CD4-positive, CD25-positive, alpha-beta regulatory T cell (primary cell): ENCODE measurements at places on chromosomes 12 and 14.
A peak's percentile ranks its signal among the peaks of the same experiment; 100 is the strongest.

- peaks cover 2% of the 10 kb centered on the region for H3K27me3 ChIP-seq
- no peak overlapping the region for H3K4me3 ChIP-seq
- H3K4me1 ChIP-seq = no peaks in the 10 kb centered on the region
- no peaks in the 10 kb centered on the region for H3K36me3 ChIP-seq
- H3K27ac ChIP-seq = no peak overlapping the region
These were observed 71.6 kb downstream of the FGD4 start for GRCh38 chr12:32470936-32471470.

- no peaks in the 10 kb centered on the region for H3K4me1 ChIP-seq
- DNase-seq = no peak
- H3K36me3 ChIP-seq = no peaks in the 10 kb centered on the region
- H3K27me3 ChIP-seq = no peaks in the 10 kb centered on the region
These were observed 54.9 kb upstream of the HIF1A start for GRCh38 chr14:61640158-61641136.

GRCh38 chr14:69152902-69153151 is at the start of gene DCAF5:
Gene DCAF5, minus strand, starts transcription at chr14:69153119. Its CDS starts 141 bp downstream, at chr14:69152978.
- H3K4me1 ChIP-seq = peaks cover 27% of the 10 kb centered on the region
- H3K27ac ChIP-seq = peak within 1 kb of the TSS; percentile 72
- H3K36me3 ChIP-seq = peaks cover 10% of the 10 kb centered on the region
- H3K27me3 ChIP-seq = no peaks in the 10 kb centered on the region
- peak within 1 kb of the TSS; percentile 84 for H3K4me3 ChIP-seq

- no peak for DNase-seq
- H3K27ac ChIP-seq = no peak overlapping the region
- no peaks in the 10 kb centered on the region for H3K36me3 ChIP-seq
- H3K4me1 ChIP-seq = no peaks in the 10 kb centered on the region
These were observed 957.1 kb downstream of the DIO2 start for GRCh38 chr14:79254069-79254775.

- no peak overlapping the region for H3K27ac ChIP-seq
- H3K4me3 ChIP-seq = no peak overlapping the region
- peaks cover 13% of the 10 kb centered on the region for H3K27me3 ChIP-seq
- DNase-seq = no peak
- H3K4me1 ChIP-seq = peaks cover 4% of the 10 kb centered on the region
- no peaks in the 10 kb centered on the region for H3K36me3 ChIP-seq
These were observed 117.7 kb upstream of the C14orf180 start for GRCh38 chr14:104461676-104462449.

GRCh38 chr12:59005193-59005955 is 85.1 kb upstream of the LRIG3 start:
- no peak overlapping the region for H3K4me3 ChIP-seq
- no peak overlapping the region for H3K27ac ChIP-seq
- H3K4me1 ChIP-seq = no peaks in the 10 kb centered on the region
- no peaks in the 10 kb centered on the region for H3K36me3 ChIP-seq
- no peaks in the 10 kb centered on the region for H3K27me3 ChIP-seq

GRCh38 chr12:95224202-95225170 is 6.9 kb downstream of the VEZT start:
- H3K4me1 ChIP-seq = no peaks in the 10 kb centered on the region
- no peak for DNase-seq
- H3K27ac ChIP-seq = no peak overlapping the region
- no peak overlapping the region for H3K4me3 ChIP-seq
- peaks cover 12% of the 10 kb centered on the region for H3K36me3 ChIP-seq

DNA sequence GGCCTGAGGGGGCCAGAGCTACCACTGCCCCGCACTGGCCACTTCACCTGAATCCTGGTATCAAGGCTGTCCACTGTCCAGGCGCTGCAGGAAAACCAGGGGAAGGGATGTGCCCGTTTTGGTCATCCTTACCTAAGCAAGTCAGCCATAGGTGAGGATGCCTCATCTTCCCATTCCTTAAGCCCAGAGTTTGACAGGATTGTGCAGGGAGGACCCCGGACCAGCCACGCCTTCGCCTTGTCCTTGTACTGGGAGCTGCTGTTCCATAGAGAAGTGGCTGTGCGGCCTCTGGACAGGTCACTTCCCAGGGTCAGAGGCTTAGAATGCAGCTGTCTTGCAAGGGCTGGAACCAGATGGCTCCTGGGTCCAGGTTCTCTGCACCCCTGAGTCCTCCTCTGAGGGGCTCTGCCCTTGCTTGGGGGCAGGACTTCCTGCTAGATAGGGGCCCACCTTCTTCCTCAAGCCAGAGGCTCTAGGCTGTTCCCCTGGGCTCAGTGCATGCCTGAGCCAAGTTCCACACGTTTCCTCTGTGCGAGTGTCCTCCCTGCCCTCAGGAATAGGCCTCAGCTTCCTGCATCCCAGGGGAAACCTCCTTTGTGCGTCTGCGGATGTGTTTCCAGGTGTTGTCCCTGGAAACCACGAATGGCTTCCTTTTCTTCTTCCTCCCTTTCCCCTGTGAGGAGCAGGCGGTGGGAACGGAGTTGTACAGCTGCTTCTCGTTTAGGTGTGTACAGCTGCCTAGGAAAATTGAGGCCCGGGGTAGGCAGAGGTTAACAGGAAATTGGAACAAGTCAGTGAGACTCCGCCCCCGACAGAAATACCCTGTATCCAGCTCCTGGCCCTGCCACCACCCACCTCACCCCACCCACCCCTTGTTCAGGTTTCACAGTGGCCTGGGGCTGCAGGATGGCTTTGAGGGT is 54.3 kb upstream of the RIN3 start:
- peaks cover 6% of the 10 kb centered on the region for H3K4me1 ChIP-seq
- DNase-seq = no peak
- no peak overlapping the region for H3K4me3 ChIP-seq
- no peaks in the 10 kb centered on the region for H3K36me3 ChIP-seq
- no peak overlapping the region for H3K27ac ChIP-seq

DNA sequence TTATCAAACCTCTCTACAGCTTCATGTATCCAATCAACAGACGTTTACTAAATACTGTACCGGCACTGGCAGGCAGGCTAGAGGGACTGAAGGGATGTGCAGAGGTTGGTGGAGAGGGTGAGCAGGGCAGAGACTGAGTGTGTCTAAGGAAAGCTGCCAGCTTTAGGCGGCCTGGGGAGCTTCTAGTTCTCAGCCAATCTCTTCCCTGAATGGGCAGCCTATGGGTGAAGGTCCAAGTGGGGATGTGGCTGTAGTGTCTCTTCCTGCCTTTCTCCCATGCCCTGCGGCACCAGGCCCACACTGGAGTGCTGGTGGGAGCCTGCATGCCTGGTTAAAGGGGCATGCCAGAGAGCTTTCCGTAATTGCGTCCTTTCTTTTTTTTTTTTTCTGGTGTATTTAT is 239.8 kb downstream of the CACNA1C start:
- no peaks in the 10 kb centered on the region for H3K36me3 ChIP-seq
- no peak for DNase-seq
- no peak overlapping the region for H3K27ac ChIP-seq
- H3K4me3 ChIP-seq = no peak overlapping the region
- no peaks in the 10 kb centered on the region for H3K27me3 ChIP-seq

DNA sequence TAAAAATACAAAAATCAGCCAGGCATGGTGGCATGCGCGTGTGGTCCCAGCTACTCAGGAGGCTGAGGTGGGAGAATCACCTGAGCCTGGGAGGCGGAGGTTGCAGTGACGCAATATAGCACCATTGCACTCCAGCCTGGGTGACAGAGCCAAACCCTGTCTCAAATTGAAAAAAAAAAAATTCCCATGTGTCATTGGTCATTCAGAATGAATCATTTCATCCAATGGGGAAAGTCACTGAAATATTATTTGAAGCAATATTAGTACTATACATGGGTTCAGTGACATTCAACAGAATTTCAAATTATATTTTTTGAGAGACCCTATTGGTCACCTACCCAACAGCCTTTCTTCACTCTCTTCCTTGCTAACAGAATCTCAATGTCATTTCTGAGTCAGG is 276.1 kb downstream of the ITPR2 start:
- no peak overlapping the region for H3K4me3 ChIP-seq
- H3K27me3 ChIP-seq = no peaks in the 10 kb centered on the region
- no peak for DNase-seq
- peaks cover 44% of the 10 kb centered on the region for H3K36me3 ChIP-seq
- H3K27ac ChIP-seq = no peak overlapping the region
- H3K4me1 ChIP-seq = no peaks in the 10 kb centered on the region

DNA sequence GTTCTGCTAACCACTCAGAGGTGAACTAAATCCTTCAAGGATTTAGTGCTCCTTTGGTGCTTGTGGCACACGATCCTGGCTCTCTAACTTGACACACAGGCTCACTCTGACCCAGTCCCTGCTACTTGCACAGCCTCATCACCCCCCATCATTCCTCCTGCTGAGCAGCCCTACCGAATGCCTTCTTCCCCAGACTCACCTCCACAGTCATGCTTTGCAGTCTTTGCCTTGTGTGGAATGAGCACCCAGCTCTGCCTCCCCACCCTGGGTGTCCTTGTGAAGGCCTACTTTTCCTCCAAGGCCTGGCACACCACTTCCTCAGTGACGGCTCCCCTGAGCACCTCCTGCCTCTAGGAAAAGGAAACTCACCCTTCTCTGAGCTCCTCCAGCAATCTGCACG is 7.9 kb upstream of the TINF2 start:
- H3K27ac ChIP-seq = no peak overlapping the region
- H3K4me1 ChIP-seq = peaks cover 13% of the 10 kb centered on the region
- no peaks in the 10 kb centered on the region for H3K27me3 ChIP-seq

DNA sequence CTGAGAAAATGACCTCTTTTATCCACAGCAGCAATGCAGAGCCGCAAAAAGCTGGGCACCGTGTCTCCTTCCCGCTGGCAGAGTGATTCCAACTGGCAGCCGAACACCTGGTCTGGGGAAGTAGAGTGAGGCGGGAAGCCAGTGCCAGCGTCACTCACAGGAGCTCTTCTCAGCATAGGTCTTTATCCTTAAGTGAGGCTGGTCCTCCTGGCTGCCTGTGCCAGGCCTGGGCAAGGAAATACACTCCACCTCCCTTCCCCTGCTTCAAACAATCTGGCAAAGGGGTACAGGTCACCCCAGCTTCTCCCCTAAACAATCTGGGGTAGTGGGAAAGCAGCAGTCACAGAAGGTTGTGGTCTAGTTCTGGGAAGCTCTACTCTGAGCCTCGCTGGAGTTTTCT is 4.8 kb downstream of the ARHGAP9 start:
- peaks cover 54% of the 10 kb centered on the region for H3K36me3 ChIP-seq
- no peak for DNase-seq
- peak overlapping the region; percentile 43 for H3K4me3 ChIP-seq
- peaks cover 80% of the 10 kb centered on the region for H3K4me1 ChIP-seq
- H3K27ac ChIP-seq = no peak overlapping the region

DNA sequence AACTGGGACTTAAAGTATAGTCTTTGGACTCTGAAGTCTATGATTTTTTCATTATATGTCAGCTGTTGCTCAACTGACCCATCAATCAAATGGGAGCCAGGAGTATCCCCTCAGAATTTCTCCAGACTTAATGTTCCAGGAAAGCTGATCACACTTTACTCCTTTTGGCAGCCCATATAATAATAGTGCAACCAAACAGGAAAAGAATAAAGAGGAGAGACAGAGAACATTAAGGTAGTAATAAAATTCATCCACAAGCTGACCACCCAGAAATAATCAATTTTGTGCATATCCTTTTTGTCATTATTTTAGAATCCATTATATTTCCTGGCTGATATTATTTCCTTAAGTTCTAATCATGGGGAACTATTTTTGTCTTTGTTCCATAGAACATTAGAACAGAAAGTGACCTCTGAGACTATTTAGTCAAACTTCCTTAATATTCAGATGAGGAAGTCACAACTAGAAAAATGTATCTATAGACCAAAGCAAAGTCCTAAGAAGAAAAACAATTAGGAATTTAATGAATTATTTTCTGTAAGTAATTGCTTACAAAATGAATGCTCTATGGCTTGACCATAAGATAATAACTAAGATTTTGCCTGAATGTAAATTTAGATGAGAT is 238.1 kb upstream of the SEL1L start:
- no peaks in the 10 kb centered on the region for H3K27me3 ChIP-seq
- no peak overlapping the region for H3K27ac ChIP-seq
- no peak overlapping the region for H3K4me3 ChIP-seq
- H3K36me3 ChIP-seq = no peaks in the 10 kb centered on the region

DNA sequence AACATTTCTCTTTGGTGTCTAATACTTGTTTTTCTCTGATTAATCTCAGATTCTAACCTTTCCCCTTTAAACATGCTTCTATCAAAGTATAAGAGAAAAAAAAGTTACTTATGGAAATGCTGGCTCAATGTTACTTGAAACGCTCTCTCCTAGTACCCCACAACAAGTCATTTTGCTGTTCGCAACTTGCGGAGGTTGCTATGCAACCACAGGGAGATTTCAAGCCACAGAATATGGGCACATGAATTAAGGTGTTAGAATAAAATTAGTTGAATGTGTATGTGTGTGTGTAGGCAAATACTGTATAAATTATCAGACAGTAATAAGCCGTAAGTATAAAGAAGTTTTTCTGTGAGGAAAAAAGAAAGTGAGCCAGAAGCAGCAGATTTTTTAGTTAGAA is 80.6 kb downstream of the CCDC59 start:
- H3K4me3 ChIP-seq = no peak overlapping the region
- no peak for DNase-seq
- no peaks in the 10 kb centered on the region for H3K27me3 ChIP-seq
- H3K36me3 ChIP-seq = no peaks in the 10 kb centered on the region
- H3K4me1 ChIP-seq = no peaks in the 10 kb centered on the region

GRCh38 chr14:82872494-82872893 is 1338.8 kb upstream of the SEL1L start:
- DNase-seq = no peak
- H3K4me1 ChIP-seq = no peaks in the 10 kb centered on the region
- no peak overlapping the region for H3K4me3 ChIP-seq
- no peaks in the 10 kb centered on the region for H3K36me3 ChIP-seq
- H3K27ac ChIP-seq = no peak overlapping the region

DNA sequence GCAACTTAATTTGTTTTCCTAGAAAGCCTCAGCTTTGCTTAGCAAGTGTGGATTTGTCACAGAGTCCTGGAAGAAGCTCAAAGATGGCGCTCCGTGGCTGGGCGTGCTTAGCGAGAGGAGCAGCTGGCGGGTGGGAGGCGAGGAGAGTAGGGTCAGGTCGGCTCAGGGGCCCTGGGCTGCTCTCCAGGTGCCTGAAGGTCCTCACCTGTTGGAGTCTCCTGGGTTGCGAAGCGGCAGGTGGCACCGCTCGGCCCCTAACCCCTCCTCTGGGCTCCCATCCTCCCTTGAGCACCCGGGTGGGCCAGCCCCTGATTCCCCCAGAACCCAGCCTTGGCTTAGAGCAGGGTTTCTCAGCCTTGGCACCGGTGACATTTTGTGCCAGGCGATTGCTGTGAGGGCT is 25.1 kb downstream of the LRTM2 start:
- H3K27me3 ChIP-seq = no peaks in the 10 kb centered on the region
- H3K27ac ChIP-seq = no peak overlapping the region
- no peaks in the 10 kb centered on the region for H3K36me3 ChIP-seq
- no peaks in the 10 kb centered on the region for H3K4me1 ChIP-seq

DNA sequence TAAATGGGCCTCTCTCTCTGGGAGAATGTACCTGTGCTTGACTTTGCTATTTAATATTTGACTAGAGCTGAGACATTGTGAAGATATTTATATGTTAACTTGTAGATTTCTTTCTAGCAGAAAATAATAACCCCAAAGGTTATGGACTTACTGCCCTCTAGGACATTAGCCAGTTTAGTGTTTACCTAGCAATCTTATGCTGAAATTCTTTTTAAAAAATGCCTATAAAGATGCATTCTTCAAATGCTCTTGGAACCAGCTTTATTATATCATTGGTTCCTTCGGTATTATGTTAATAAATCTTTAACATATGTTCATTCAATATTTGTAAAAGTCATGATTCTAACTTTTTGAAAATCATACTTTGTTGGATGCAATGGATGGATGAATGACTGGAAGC is 28.0 kb downstream of the GPR19 start:
- H3K4me1 ChIP-seq = no peaks in the 10 kb centered on the region
- H3K27ac ChIP-seq = no peak overlapping the region
- no peak overlapping the region for H3K4me3 ChIP-seq
- no peak for DNase-seq
- no peaks in the 10 kb centered on the region for H3K36me3 ChIP-seq
